ENCODE measurements at places on chromosomes 12 and 14.

- no peak for DNase-seq
These were observed 20.2 kb downstream of the ZFHX2 start for GRCh38 chr14:23531391-23531790.

DNA sequence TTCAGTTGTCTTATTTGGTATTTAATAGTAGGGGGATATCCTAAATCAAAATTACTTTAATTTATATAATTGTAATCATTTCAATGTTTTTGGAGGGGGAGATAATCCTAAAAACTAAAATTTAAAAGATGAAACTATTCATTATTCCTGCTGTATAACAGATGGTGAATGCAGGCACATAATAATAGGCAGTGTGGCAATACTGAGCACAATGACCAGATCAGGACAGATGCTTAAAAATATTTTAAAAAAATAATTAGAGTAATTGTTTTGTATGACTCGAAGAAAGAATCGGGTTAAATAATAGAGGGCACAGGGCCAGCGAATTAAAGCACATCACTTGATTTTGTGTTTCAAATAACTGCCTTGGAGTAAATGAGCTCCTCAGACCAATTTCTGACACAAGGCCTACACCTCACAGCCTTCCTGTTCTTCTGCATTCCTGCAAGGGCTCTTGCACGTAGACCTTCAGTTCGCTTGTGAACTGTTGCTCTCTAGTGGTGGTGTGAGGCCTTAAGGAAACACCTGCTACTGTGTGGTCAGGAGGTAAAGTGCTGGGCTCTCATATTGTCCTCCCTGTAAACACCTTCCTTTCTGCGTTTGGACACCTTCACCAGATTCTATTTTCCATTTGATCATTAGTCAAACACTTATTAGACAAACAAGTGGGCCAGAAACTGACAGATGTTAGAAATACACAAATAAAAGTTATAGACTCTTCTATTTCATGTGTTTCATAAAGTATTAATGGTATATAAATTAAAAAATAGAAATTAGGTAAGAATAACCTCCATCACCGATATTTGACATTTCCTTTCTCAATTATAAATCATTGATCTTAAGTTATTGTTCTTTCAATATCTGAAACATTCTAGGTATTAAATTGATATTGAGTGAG, 29.3 kb upstream of the KLRF1 start:
- peak; percentile 8 for DNase-seq

GRCh38 chr12:46065412-46066166, 75.2 kb upstream of the SCAF11 start:
- no peak for DNase-seq

GRCh38 chr12:11706509-11707379, 57.3 kb downstream of the ETV6 start:
- DNase-seq: no peak

DNA sequence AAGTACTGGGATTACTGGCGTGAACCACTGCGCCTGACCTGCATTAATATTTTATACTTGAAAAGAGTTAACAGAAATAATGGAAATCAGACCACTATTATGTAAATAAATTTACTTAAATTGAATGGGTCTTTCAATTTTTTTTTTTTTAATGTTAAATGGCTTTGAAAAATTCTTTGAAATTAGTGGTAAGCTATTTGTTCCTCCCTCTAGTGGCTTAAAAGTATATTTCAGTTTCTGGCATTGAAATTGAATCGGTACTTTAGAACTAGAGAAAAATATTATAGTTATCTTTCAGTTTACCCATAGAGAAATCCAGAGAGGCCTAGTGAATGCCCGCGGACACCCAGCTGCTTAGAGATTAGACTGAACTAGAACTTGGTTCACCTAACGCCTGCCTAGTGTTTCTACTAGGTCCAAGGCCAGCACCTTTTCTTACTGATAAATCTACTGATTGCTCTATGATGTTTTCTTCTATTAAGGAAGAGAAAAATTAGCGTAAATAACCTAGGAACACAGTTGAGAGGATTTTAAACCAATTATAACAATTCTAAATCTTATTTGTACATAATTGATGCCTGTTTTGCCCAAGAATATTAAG, 106.5 kb downstream of the EML1 start:
- no peak for DNase-seq

DNA sequence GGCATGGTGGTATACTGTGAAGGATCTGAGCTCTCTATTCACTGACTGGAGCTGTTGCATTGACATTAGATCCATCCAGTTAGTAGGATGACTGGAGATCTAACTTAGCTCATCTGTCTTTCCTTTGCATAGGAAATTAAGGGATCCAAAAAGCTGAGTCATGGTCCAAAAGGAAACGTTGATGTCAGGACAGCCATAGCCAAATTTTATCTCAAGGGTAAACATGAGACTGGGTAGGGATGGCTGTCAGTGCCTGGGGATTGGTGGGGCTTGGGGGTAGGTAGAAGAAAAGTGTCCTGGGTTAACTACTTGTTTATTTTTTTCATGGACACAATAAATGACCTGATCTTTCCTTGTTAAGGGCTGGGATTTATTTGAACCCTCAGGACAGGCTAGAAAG, 4.6 kb downstream of the FAM177A1 start:
- no peak for DNase-seq

GRCh38 chr12:20030826-20031225, 337.5 kb upstream of the PDE3A start:
- DNase-seq: no peak

GRCh38 chr12:39526974-39527373, 84.1 kb upstream of the KIF21A start:
- DNase-seq: no peak

GRCh38 chr14:61455351-61455750, 134.0 kb downstream of the PRKCH start:
- DNase-seq: no peak

All from G401 (cell line).